Lung microvascular endothelial cell (primary cell): ENCODE measurements at places on chromosomes 2 and 18.

DNA sequence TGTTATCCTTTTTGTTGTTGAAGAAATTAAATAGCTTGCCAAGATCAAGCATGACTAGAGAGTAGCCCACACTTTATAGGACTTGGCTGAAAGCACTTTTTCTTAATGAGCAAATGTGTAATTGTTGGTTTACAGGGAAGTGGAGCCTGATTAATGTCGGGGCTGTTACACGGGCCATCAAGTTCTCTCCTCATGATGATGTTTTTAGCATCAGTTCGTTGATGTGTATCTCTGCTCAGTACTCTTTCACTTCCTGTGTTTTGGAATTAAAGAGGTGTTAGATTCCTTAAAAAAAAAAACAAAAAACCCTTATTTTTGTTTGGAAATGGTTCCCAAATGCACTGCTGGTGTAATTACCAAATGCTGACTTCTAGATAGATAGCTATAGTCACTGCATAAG, 114.2 kb downstream of the PTPRM start:
- DNase-seq, result no peak

DNA sequence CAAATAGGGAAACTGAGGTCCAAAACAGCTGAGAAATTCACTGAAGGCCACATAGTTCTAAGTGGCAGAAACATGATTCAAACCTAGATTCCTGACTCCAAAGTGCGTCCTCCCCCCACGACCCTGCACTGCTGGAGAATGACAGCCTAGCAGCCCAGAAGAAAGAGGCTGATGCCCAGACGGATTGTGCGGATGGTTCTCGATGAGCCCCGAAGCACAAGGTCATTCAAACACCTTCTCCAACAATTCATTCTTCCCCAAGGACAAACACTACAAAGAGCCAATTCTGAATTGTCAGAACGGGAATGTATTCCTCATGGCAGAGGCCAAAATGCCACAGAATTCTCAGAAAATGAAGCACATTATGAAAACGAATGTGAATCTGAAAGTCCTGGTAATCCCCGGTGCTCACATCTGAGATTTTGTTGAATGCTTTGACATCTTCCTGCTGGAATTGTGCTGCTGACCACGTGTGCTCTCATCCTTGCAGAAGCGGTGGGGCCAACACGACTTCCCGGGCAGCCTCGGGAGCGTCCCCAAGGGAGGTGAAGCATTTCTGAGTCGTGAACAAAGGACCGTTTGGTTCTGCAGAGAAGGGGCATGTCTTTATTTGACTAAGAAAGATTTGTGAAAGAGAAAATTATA, 337.0 kb downstream of the EIPR1 start:
- DNase-seq, result no peak

DNA sequence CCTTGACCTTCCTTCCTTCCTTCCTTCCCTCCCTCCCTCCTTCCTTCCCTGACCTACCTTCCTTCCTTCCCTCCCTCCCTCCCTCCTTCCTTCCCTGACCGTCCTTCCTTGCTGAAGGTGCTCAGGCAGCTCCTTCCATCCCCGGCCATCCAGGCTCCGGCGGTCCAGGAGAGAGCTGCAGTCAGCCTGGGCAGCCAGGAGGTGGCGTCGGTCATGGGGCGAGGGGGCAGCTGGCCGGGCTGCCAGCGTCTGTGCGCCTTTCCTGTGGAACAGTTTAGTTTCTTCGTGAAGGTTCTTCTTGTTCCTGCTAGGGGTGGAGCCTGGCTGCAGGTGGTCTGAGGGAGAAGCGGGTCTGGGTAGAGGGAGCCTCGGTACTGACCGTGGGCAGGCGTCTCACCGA, 15.7 kb downstream of the GPR35 start:
- DNase-seq, result no peak

GRCh38 chr2:133331436-133331835, 236.8 kb downstream of the NCKAP5 start:
- no peak for DNase-seq

- no peak for DNase-seq
Observed at GRCh38 chr2:201205515-201205849, 22.5 kb downstream of the CASP10 start.

DNA sequence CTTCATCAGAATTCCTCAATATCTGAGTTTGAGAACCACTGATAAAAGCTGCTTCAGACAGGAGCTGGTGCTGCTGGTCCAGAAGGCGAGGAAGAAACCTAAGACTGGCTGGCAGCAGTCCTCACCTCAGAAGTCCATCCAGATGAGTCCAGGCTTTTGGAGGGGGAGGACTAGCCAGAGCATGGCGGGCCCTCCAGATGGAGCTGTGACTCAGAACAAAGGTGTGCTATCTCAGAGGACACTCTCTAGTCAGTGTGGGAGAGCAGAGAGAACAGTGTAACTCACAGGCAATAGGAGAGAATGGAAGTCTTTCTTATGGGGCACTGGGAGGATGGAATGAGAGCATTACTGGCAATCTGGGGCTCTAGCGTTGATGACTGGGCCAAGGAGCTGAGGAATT, 191.4 kb downstream of the NYAP2 start:
- no peak for DNase-seq
